ENCODE measurements at places on chromosomes 16 and 17. TPM values are rescaled to one million over a fixed set of nuclear protein-coding genes. Genes with fewer than 3 reads are reported as not detected.

GRCh38 chr17:53217311-53217710 is 605.4 kb upstream of the KIF2B start:
- H3K27me3 ChIP-seq: no peaks in the 10 kb centered on the region
- no peak overlapping the region for H3K27ac ChIP-seq
- H3K4me1 ChIP-seq: no peaks in the 10 kb centered on the region

GRCh38 chr16:72055911-72056310 is 1.6 kb downstream of the HP start:
- H3K4me3 ChIP-seq: no peak overlapping the region
- H3K27me3 ChIP-seq: no peaks in the 10 kb centered on the region
- no peaks in the 10 kb centered on the region for H3K36me3 ChIP-seq
- DNase-seq: no peak
- no peak overlapping the region for H3K27ac ChIP-seq
- H3K4me1 ChIP-seq: no peaks in the 10 kb centered on the region

Gene P3H4
- total RNA-seq: 11.5 TPM

Gene ZNF750
- total RNA-seq: 83.0 TPM

Gene CD19
- not detected for total RNA-seq

- H3K27ac ChIP-seq: no peak overlapping the region
- H3K27me3 ChIP-seq: no peaks in the 10 kb centered on the region
- H3K36me3 ChIP-seq: no peaks in the 10 kb centered on the region
- no peak for DNase-seq
- H3K4me3 ChIP-seq: no peak overlapping the region
- H3K4me1 ChIP-seq: no peaks in the 10 kb centered on the region
Measured at GRCh38 chr16:11217651-11218603, 38.1 kb downstream of the SOCS1 start.

GRCh38 chr16:85853547-85854545 is 45.1 kb upstream of the IRF8 start:
- no peak overlapping the region for H3K27ac ChIP-seq
- DNase-seq: no peak
- no peaks in the 10 kb centered on the region for H3K36me3 ChIP-seq
- H3K4me1 ChIP-seq: no peaks in the 10 kb centered on the region

DNA sequence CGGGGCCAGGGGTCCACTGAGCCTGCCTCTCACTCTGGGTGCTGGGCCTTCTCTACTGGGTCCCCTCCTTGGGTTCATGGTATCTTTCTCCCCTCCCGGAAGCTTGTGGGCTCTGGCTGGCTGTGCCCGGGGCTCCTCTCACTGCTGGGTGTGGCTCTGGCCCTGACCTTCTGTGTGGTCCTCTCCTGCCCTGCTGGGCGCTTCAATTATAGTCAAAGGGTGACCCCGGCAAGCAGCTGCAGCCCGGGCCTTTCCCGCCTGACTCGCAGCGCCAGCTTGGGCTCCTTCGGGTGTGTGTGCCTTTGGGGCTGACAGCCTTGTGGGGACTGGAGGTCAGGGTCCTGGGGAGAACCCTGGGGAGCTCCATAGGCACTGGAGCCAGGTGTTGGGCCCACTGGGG is 54.2 kb upstream of the PVALEF start:
- H3K4me1 ChIP-seq: no peaks in the 10 kb centered on the region
- no peak for DNase-seq
- H3K27ac ChIP-seq: no peak overlapping the region
- H3K36me3 ChIP-seq: peaks cover 20% of the 10 kb centered on the region

Gene SMIM22
- total RNA-seq: not detected

DNA sequence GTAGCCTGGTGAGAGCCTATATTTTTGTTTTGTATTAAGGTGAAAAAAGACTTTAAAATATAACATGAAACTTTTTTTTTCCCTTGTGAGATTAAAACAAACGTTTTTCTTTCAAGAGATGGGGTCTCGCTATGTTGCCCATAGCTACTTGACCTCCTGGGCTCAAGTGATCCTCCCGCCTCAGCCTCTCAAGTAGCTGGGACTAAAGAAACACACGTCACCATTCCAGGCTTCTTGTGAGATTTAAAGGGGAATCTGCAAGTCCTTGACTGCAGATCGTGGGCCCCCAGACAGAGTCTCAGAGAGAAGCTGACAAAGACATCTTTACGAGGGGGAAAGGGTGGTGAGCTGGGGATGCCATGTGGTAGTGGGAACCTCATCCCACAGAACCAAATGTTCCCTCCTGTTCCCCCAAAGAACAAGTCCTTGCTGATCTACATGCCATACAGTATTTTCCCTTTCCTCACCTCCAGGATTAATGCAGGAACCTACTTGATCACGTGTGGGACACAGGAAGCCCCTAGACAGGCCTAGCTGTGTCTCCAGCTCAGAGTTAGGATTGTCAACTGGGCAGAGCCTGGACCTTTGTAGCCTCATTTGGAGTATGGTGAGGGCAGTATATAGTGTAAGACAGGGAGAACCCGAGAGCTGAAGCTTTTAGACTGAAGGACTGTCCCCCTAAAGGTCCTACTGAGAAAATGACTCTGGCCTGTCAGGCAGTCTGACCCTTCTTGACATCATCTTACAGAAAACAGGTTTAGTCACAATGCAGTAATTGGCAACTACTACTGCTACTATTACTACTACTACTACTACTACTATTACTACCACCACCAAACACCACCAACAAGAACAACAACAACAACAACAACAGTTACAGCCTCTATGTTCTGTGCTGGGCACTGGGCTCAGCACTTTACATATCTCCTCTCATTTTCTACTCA is 4.1 kb downstream of the MAP3K14 start:
- no peaks in the 10 kb centered on the region for H3K36me3 ChIP-seq
- no peak for DNase-seq
- no peaks in the 10 kb centered on the region for H3K27me3 ChIP-seq
- peak overlapping the region; percentile 16 for H3K4me3 ChIP-seq
- H3K4me1 ChIP-seq: peaks cover 83% of the 10 kb centered on the region
- H3K27ac ChIP-seq: peak overlapping the region; percentile 95

GRCh38 chr16:2955438-2955778 is 8.7 kb upstream of the KREMEN2 start:
- H3K4me3 ChIP-seq: no peak overlapping the region
- no peaks in the 10 kb centered on the region for H3K36me3 ChIP-seq
- no peak for DNase-seq
- no peaks in the 10 kb centered on the region for H3K27me3 ChIP-seq
- H3K4me1 ChIP-seq: no peaks in the 10 kb centered on the region

Gene PDILT
- not detected for total RNA-seq

GRCh38 chr17:22411185-22411784 is 719.0 kb downstream of the KCNJ18 start:
- no peaks in the 10 kb centered on the region for H3K27me3 ChIP-seq
- no peaks in the 10 kb centered on the region for H3K4me1 ChIP-seq
- no peaks in the 10 kb centered on the region for H3K36me3 ChIP-seq
- no peak overlapping the region for H3K27ac ChIP-seq
- DNase-seq: no peak

GRCh38 chr17:38705803-38706504 is 881 bp downstream of the MLLT6 start:
- H3K4me3 ChIP-seq: peak overlapping the region; percentile 92
- DNase-seq: no peak

DNA sequence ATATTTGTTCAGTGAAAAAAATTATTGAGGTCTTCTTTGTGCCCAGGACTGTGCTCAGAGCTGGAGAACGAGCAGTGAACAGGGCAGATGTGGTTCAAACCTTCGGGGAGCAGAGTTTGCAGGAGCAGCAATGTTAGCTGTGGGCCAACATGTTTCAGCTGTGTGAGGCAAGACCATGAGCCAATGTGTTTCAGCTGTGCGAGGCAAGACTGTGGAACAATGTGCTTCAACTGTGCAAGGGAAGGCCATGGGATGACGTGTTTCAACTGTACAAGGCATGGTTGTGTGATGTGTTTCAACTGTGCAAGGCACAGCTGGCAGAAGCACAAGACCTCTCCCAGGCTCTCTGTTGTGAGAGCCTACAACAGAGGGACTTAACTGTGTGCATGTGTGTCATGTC is 35.2 kb upstream of the SDK2 start:
- H3K27me3 ChIP-seq: no peaks in the 10 kb centered on the region
- no peak overlapping the region for H3K4me3 ChIP-seq
- no peak for DNase-seq
- no peaks in the 10 kb centered on the region for H3K36me3 ChIP-seq
- H3K4me1 ChIP-seq: no peaks in the 10 kb centered on the region
- no peak overlapping the region for H3K27ac ChIP-seq

DNA sequence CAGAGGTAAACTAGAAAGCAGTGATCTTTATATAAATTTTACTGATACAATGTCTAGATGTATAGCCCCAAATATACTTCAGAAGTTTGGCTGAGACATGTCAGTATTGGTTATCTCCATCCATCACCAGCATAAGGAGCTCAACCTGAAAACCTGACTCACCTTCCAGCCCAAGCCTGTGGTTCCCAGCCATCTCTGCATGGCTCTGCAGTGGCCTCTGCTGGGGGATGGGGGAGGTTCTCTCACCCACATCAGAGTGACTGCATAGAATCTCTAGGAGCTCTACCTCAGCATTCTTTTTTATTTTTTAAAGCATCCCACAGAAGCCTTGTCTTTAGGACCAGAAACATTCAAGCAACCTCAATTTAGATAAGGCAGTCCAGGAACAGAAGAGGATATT is 27.3 kb downstream of the USP7 start:
- no peak overlapping the region for H3K4me3 ChIP-seq
- H3K4me1 ChIP-seq: peaks cover 72% of the 10 kb centered on the region
- H3K27ac ChIP-seq: no peak overlapping the region
- H3K36me3 ChIP-seq: no peaks in the 10 kb centered on the region

DNA sequence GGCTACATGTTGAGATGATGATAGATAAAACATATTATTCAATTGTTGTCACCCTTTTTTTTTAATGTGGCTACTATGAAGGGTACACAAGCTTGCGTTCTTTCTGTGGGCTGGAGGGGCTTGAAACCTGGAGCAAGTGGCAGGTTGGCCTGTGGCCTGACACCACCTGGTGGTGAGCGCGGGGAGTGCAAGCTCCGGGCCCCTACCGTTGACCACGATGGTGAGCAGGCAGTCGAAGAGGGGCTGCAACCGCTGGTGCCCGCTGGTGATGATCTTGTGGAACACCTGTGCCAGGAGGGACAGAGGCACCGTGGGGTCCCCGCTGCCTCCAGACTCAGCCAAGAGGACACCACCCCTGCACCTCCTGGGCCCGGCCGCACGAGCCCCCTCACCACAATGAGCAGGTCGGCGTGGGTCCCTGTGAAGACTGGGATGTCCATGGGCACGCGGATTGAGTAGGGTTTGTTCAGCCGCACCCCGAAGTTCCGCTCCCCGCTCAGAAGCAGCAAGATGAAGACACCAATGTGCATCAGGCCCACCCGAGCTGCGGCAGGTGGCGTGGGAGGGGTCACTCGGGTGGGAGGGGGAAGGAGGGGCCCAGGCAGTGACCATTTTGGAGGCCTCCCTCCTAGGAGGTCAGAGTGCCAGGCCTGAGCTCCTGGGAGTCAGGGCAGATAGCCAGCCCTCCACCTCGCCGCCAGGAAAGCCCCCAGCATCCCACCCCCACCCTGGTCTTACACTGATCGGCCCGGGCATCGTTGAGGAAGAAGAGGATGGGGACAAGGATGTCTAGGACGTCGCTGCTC is 14.4 kb downstream of the HID1 start:
- peaks cover 6% of the 10 kb centered on the region for H3K4me1 ChIP-seq
- no peaks in the 10 kb centered on the region for H3K36me3 ChIP-seq
- H3K27me3 ChIP-seq: no peaks in the 10 kb centered on the region

GRCh38 chr17:27978689-27979175 is 63.7 kb upstream of the NLK start:
- no peaks in the 10 kb centered on the region for H3K36me3 ChIP-seq
- no peak for DNase-seq
- H3K4me3 ChIP-seq: no peak overlapping the region

Gene LYRM9
- 4.2 TPM for total RNA-seq

DNA sequence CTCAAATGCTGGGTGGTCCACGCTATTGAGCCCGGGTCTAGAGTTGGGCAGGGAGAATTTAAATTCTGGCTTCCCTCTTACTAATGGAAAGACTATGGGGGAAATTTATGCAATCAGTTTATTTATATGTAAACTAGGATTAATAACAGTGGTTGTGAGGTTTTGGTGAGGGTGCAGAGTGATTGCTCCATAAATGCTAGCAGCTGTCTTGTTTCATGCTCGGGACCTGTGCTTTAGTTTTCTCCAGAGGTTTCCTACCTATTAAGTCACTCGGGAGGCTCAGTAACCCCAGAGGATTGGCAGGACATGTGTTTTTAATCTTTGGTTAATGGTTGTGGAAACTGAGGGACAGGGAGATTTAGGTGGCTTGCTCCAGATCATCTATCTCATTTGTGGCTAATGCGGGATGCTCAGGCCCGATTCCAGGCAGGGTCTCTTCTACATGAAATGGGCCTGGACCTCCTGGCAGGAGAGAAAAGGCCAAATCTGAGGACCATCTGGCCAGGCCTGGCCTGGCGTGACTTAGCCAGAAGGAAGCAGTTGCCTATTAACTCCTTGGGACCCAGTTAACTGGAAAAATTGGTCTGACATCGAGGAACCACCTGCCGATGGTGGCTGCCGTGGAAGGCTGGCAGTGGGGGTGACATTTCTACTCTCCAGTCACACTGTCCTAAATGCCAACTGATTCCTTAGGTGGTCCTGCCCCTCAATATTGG is 2.1 kb downstream of the PRCD start:
- no peaks in the 10 kb centered on the region for H3K36me3 ChIP-seq
- peaks cover 67% of the 10 kb centered on the region for H3K4me1 ChIP-seq
- H3K27ac ChIP-seq: no peak overlapping the region

Gene ZNF319
- total RNA-seq: 7.9 TPM

GRCh38 chr16:3295783-3296182 is 9.4 kb downstream of the TIGD7 start:
- no peak for DNase-seq
- no peaks in the 10 kb centered on the region for H3K27me3 ChIP-seq
- no peaks in the 10 kb centered on the region for H3K36me3 ChIP-seq
- no peaks in the 10 kb centered on the region for H3K4me1 ChIP-seq
- no peak overlapping the region for H3K27ac ChIP-seq

- H3K27ac ChIP-seq: no peak overlapping the region
- DNase-seq: no peak
- no peak overlapping the region for H3K4me3 ChIP-seq
- H3K36me3 ChIP-seq: no peaks in the 10 kb centered on the region
Measured at GRCh38 chr16:79121906-79122305, 478.6 kb downstream of the MAF start.

Gene SLFN12
- total RNA-seq: 5.9 TPM

GRCh38 chr16:69112285-69113129 is 7.1 kb downstream of the HAS3 start:
- H3K27me3 ChIP-seq: no peaks in the 10 kb centered on the region
- no peak overlapping the region for H3K4me3 ChIP-seq
- DNase-seq: no peak
- H3K36me3 ChIP-seq: peaks cover 20% of the 10 kb centered on the region
- H3K27ac ChIP-seq: no peak overlapping the region

DNA sequence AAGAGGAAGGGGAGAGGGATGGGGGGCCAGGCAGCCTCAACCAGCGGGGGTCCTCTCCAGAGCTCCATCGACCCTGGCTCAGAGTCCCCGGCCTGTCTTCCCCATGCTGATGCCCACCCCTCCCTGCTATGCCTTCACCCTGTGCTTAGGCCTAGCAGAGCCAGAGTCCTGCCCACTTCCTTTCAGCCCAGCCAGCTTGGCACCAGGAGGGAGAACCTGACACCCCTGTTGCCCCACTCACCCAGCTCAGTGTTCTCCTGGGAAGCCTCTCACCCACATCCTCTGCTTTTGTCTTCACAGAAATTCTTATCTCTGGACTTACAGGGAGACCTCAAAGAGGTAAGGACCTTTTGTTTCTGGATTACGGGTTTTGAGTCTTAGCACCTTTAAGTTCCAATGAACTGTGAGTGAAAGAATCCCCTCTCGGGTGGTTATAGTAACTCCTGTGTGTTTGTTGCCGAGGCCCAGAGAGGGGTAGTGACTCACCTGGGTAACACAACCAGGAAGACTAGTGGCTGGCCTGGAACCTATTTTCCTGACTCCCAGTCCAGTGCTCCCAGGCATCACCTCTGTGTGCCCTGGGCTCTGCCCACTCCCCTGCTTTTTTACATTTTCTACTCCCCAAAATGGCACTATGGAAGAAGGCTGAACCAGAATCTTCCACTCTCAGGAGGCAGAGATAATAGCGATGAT is 53.3 kb downstream of the CES1 start:
- no peak for DNase-seq
- H3K36me3 ChIP-seq: no peaks in the 10 kb centered on the region

All from vagina (tissue), 2 donors.